ENCODE measurements at places on chromosomes 6 and 20.

- DNase-seq = no peak
These were observed 21.1 kb downstream of the CHMP4B start for GRCh38 chr20:33832103-33832804.

DNA sequence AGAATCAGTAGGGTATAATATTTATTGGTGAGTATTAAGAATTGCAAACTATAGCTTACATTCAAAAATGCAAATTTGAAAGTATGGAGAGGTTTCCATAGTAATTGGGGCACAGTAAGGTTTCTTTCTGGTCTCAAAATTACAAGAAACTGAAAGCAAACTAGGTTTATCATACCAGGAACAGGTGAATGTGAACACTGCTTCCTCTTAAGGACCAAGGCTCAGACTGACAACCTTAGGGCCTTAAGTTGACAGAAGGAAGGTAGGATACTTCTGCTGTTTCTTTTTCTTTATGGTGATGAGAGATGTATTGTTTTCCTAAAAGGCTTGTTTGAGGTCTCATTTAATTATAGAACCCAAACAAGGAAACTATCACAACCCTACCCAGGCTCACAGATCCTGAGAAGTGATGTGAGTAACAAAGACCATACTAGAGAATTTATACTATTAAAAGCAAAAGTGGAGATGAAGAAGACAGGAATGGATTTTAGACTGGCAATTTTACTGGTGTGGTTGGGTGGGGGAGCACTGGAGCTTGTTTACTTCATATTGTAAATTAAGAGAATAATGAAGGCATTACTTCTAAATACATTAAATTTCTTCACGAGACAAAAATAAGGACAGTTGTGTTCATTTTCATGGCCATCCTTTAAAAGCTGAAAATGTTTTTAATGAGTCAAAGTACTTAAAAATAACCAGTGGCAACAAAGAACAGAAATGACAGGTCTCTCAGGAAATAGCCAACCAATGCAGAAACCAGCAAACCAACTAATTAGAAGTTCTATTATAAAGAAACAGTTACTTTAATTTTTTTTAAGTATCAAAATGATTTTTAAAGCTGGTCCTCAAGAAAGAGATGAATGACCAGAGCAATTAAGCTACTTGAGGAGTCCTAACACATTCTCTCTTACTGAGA, 21.3 kb downstream of the STAU1 start:
- no peak for DNase-seq

GRCh38 chr6:46452312-46452917, 38.8 kb downstream of the RCAN2 start:
- no peak for DNase-seq

DNA sequence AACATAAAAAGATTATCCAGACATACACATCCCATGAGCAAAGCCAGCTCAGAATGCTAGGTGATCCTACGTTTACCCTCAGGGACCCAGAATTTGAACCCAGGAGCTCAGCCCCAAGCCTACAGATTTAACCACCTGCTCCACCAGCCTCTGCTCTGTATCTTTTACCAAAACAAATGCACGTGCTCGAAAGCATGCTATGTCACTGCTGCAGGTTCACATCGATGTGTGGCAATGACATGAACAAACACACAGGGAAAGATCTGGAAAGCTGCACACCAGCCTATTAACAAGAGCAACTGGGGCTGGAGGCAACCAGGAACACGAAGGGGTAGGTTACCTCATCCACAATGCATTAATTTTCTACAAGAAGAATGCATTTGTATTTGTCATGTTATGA, 32.1 kb downstream of the PREX1 start:
- DNase-seq = no peak

- DNase-seq = no peak
These were observed 64.0 kb downstream of the QRSL1 start for GRCh38 chr6:106693418-106693817.

GRCh38 chr6:43248791-43249190, 5.5 kb downstream of the TTBK1 start:
- DNase-seq = no peak

GRCh38 chr6:8506126-8506525, 70.8 kb upstream of the SLC35B3 start:
- DNase-seq = no peak

- DNase-seq = no peak
These were observed 26.5 kb upstream of the RNF24 start for GRCh38 chr20:4041748-4042411.

DNA sequence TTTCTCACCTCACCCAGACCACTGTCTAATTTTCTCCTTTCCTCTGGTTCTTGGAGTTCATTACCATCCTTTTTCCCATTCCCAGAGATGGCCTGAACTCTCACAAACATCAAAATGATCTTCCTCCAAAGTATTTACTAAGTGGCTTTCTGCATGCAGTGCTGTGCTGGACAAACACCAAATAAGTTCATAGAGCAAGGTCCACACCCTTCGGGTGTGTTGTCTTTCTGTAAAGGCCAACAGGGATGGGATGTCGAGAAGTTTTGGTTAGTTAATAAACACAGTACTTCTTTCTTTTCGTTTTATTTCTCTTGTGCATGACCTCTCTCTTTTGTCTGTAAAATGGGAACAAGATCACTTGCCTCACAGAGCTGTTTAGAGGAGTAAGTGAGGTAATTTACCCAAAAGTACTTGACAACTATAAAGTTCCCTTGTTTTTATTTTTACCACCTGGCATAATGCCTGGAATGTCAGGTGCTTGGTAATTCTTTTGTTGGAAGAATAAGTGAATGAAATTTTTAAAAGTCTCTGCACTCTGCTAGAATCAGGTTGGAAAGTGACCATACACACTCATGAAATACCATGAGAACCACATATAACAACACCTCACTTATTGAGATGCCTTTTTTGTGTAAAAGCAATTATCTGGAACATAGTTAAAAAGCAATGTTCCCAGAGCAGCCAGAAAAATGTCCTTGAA, 22.8 kb upstream of the CCN6 start:
- no peak for DNase-seq

- no peak for DNase-seq
These were observed 115.8 kb downstream of the MRPL14 start for GRCh38 chr6:44011350-44011920.

DNA sequence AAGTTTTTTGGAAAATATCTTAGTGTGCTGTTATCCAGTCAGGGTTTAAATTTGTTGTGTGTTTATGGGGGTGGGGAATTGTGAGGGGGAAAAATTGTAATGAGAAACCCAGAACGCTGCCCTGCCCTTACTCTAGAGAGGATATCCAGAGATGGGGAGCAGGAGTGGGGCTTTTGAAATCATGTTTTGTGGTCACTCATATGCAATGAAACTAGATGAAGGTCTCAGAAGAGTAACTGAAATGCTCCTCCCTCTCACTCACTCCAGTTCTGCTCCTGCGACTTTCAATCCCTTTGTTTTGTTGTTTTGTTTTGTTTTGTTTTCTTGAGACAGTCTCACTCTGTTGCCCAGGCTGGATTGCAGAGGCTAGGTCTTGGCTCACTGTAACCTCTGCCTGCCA, 100.0 kb downstream of the CRYBG1 start:
- DNase-seq = no peak

- DNase-seq = no peak
These were observed 108.4 kb downstream of the SCML4 start for GRCh38 chr6:107715550-107716321.

- peak; percentile 15 for DNase-seq
These were observed 532 bp upstream of the PM20D2 start for GRCh38 chr6:89145091-89145955.

DNA sequence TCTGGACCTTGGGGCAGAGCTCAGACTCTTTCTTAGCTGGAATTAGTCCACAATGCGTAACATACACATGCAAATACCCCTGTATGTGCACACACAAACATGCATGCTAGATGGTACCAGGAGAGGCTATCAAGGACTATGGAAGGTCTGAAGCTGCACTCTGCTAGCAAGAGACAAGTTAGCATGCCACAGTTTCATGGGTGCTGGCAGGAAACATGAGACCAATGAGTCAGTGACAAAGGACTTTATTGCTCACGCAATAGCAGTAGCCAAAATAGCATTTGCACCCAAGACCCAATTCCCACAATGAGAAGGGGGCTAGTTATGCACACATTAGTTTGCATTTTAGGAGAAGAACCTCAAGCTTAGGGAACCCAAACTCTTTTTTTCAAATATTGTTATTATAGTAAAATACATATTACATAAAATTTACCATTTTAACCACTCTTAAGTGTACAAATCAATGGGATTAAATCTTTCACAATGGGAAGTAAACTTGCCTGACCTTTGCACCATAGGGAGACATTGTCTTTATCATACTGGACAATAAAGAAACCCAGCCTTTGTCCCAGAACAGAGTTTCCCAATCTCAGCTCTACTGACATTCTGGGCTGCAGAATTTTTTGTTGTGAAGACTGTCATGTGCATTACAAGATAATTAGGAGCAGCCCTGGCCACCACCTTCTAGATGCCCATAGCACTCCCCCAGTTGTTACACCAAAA, 69.1 kb downstream of the NRSN1 start:
- DNase-seq = no peak

DNA sequence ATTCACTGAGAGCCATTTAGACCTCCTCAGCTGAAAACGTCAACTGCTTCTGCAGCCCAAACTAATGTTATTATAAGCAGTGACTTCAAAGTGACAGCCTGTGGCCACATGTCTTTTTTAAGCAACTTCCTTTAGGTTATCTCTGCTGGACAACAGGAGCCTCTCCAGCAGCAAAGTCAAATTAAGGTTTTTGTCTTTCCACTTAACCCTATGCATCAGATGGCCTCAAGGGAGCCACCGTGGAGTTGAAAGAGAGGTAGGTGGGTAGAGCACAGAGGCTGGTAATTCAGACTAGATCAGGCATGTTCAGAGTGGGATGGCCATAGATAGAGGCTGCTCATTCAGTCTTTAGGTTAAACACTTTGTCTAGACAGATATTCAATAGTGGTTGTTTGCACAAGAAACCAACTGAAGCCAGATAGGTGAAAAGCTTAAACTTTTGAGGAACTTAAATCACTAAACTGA, 300.6 kb upstream of the ECI2 start:
- DNase-seq = no peak

DNA sequence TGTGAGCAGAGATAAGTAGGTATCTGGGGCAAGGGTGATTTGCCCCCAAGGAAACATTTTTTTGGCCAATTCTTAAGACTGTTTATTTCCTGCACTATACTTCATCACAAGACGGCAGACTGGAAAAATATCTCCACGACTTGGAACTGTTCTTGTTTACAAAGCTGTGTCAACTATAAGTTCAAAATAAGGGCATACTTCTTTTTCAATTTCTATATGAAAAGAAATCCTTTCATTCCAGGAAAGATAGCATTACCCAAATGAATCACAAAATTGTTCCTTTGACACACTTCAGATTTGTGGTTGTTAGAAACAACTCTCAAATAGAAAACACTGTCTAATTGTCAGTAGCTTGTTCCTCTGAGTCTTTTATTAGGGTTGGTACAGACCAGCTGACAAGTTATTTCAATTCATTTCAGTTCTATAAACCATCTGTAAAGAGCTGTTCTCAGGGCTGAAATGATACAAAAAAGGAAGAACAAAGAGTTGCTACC, 212.9 kb upstream of the PRDM1 start:
- DNase-seq = no peak

- no peak for DNase-seq
These were observed 6.4 kb downstream of the CEP43 start for GRCh38 chr6:167005350-167006159.

DNA sequence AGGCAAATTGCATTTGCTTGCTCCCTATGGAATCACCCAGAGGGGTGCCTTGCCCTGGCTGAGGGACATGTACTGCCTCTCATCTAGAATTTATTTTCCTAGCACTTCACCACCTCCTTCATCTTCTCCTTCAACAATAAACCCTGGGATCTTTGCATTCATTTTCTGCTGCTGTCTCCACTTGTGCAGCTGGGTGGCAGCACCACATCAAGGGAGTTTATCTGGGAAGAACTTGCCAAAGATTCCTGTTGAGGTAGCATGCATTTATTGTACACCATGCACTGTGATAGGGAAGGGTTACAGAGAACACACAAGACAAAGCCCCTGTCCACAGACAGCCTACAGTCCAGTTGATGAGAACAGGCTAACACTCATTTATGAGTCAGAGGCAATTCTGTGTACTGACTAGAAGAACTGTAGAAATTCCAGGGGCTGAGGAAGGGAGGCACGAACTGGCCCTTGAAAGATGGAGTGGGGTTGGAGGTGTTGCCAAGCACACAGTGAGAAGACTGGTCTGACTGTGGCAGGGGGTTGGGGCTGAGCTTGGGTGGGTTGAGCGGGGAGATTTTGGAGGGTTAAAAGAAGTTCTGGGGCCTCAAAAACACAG, 17.5 kb downstream of the C20orf173 start:
- no peak for DNase-seq

DNA sequence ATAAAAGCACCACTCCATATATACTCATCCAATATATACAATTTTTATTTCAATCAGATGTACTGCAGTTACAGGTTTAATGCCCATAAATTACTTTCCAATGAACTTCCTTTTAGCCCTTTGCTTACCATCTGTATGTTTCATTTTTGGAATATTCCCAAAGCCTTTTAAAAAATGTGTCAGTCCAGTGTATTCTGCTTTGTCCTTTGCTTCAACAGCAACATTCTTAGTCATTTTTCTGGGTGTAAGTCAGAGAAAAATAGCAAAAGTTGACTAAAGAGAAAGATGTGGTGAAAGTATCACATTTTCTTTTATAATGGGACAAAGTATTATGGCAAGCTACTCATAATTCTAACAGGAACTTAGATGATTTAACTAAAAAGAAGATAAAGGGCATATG, 15.2 kb downstream of the DSE start:
- no peak for DNase-seq

- no peak for DNase-seq
These were observed 24.0 kb downstream of the HBS1L start for GRCh38 chr6:135030532-135031178.

GRCh38 chr6:34155471-34156300, 9.8 kb upstream of the GRM4 start:
- no peak for DNase-seq

- no peak for DNase-seq
These were observed 3.1 kb downstream of the ZBTB2 start for GRCh38 chr6:151388236-151388635.

DNA sequence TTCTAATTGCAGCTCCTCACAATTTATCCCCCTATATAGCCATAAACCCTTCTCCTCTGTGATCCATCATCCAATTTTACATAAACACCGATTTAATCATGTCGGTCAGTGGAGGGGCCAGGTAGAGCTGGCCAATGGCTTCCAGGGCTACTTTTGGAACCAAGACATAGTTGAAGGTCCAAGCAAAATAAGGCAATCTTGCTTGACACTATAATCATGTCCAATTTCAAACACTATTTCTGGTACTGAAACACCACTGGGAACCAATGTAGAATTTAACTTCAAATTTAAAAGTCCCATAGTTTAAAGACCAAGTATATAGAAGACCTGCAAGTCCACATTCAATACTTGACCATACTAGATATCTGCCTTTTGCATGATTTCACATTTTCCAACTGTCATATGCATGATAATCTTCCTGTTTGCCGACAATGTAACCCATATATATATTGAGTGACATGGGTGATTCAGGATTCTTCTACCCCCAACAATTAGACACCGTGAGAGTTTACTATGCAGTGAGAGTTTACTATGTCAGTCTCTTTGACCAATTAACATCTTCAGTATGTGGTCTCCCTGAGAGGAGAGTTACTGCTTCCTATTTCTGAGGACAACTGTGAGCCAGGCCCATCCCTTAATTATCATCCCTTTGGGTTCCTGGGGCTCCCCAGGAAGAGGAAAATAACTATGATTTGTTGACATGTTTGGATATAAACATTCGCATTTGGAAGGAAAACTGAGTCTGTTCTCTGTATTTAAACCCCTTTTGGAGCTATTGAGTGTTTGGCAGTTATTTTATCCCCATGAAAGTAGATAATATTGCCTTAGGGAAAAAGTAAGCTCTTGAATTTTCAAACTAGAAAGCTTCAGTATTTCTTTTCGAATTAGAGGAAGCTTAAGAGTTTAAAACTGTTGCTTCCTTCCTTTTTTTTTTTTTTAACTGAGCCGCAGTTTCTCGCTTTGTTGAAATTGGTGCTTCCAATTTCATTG, 31.8 kb downstream of the SAMD3 start:
- no peak for DNase-seq
